ENCODE measurements at places on chromosomes 4 and X.

- no peak for DNase-seq
These were observed 445.8 kb downstream of the CCSER1 start for GRCh38 chr4:90572996-90573395.

DNA sequence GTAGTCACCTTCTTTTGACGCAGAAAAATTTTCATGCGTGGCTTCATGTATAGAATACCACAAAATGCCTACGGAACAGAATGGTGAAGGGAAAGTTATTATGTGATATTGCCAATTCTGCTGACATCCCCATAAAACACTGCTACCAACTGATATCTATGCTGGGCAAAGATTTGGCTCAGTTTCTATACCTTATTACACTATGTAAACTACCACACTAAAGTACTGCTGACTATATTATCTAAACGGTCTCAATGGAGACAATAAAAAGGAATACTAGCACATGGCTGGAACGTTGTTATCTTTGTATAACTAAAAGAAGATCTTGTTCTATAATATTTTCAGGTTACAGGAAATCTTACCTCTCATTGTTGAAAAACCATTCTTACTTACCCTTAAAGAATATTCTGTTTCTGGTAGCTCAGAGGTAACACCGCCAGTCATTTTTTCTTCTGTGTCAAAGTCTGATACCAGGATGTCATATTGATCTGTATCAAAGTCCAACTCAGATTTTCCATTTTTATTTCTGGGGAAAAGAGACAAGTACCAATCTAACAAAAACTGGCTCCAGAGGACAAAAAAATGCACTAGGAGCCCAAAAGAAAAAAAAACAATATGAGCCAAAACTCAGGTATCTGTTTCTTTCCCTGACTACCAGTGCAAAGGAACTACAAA is 18.9 kb downstream of the MORC4 start:
- DNase-seq = no peak

DNA sequence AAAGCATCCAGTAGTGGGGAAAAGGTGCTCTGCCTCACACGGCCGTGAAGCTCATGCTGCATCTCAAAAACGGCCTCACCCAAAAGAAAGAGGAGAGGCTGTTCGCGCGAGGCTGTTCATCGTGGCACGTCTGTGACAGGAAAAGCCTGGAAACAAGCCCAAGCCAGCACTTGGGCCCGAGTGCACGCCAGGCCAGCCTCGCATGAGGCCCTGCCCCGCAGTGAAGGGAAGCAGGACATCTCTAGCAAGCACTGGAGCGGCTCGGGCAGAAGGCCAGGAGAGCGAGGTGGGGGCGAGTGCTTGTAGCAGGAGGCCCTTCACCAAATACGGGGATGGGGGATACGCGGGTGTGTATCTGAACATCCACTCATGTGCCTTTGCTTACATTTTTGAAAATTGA is 39.9 kb upstream of the MXD4 start:
- no peak for DNase-seq

GRCh38 chr4:143215873-143216272 is 31.2 kb downstream of the USP38 start:
- DNase-seq = no peak

DNA sequence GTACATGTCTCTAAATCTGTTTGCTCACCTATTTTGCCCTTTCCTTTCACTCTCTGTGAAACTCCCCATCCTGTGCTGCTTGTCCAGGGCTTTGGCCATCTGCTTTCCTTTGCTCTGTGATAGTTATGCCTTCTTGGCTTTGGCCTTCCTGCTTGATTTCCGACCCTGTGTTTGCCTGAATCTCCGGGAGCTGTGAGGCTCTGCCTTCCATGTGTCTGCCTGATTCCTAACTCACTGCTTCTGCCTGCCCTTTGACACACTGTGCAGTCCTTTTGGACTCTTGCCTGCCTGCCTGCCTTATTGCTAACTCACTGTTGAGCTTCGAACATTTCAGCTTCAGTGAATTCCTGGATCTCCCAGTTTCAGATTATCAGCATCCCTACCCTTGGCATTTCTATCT is 143.1 kb downstream of the C4orf33 start:
- no peak for DNase-seq

- no peak for DNase-seq
These were observed 25.5 kb downstream of the SMIM14 start for GRCh38 chr4:39613093-39613656.

DNA sequence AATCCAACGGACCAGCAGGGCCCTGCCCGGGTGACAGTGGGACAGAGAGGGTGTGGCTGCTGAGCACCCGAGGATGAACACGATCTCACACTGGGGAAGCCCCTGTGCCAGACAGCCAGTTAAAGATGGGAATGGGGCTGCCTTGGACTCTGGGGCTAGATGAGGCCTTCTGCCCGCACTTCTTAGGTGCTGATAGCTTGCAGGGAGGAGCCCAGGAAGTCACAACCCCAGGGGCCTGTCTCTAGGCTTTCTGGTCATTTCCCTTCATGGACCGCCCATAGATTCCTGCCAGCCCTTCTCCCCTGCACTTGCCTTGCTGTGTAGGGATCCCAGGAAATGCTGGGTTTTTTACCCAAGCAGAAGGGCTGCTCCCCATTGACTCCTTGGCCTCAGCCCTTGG is 6.2 kb downstream of the ZNF275 start:
- DNase-seq = no peak

- DNase-seq = no peak
These were observed 334.9 kb downstream of the DCTD start for GRCh38 chr4:182582245-182582644.

DNA sequence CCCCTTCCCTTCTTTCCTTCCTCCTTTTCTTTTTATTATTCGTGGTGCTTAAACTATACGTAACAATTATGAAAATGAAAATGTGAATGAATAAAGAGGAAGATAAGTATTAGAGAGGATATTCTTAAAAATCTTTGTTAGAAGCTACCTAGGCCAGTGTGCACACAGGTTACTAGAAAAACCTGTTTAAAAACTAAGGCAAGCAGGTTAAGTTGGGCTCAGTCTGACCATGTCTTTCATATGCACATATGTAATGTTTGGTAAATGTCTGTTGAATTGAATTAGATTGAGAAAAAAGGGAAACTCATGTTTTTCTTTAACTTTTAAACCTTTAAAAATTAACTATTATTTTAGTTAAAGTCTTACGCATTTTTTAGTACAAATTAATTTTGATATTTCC is 7.8 kb downstream of the SHROOM3 start:
- DNase-seq = no peak

- no peak for DNase-seq
These were observed 42.3 kb downstream of the BCOR start for GRCh38 chrX:40055495-40055894.

DNA sequence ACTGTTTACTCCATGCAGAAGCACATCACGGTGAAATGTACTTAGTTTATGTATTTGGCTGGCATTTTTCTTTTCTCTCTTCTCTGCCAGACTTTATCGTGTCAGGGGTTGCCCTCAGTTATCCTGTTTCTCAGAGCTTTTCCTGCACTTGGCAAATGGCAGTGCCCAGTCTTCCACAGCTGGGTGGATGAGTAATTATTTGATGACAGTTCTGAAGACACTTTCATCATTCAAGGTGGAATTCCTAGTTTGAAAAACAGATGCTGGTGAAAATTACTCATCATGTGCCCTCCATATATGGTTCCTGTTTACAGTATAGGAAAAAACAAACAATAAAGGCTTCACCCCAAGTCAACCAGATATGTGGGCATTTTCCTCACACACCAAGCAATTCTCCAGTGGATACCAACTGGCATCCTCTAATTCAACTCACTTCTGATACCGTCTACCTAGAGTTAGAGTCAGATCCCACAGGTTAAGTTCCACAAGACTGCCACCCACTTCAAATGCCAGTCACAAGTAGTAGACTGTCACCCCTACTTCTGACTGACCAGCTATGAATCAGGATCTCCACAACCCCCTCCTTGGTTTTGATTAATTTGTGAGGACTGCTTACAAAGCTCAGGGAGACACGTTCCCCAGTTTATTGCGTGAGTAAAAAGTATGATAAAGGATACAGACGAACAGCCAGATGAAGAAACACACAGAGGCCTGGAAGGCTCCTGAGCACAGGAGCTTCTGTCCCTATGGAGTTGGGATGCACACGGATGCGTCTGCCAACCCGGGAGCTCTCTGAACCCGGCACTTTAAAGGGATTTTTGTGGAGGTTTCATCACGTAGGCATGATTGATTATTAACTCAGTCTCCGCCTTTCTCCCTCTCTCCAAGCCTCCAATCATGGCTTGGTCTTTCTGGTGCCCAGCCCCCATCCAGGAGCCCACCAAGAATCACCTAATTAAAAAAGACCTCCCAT is 72.9 kb downstream of the CLDN34 start:
- DNase-seq = no peak

GRCh38 chr4:39713691-39714090 is 15.8 kb downstream of the UBE2K start:
- DNase-seq = no peak

Measured in nucleus accumbens (tissue), 56 donors.